Stimulated activated CD4-positive, alpha-beta T cell treated with anti-CD3 and anti-CD28 coated beads, Interleukin-1b, Interleukin-23, amount 100 ng/mL, for 1 hour (primary cell): ENCODE measurements at places on chromosomes 2 and 18.

GRCh38 chr2:217933617-217933993 is 69.2 kb downstream of the TNS1 start:
- no peak for DNase-seq

GRCh38 chr2:25279091-25279651 is 62.6 kb downstream of the DNMT3A start:
- no peak for DNase-seq

DNA sequence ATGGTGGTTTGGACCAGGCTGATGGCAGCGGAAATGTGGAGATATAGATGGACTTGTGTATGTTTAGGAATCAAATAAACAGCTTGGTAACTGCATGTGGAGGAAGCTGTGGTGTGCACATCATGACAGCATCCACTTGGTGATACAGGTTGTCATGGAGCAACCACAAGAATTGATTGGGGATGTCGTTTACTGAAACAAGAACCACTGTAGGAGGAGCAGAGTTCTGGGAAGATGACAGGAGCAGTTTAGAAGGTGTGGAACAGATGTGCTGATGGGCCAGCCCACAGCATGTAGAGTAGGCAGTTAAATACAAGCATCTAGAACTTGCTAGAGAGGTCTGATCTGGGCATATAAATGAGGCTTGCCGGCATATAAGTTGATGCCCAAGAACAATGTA is 152.4 kb upstream of the SERPINE2 start:
- DNase-seq, result no peak

DNA sequence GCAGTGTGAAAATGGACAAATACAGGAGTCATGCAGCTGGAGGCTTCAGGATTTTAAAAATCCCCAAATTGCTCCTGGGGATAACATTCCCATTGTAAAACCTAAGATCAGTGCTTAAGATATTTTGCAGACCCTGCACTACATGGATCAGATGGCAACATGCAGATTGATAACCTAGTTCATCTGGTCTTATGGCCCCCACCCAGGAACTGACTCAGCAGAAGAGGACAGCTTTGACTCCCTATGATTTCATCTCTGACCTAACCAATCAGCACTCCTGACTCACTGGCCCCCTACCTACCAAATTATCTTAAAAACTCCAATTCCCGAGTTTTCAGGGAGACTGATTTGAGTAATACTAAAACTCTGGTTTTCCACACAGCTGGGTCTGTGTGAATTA is 20.0 kb downstream of the SRBD1 start:
- no peak for DNase-seq

- no peak for DNase-seq
These were observed 23.7 kb upstream of the TAF1B start for GRCh38 chr2:9819551-9819950.

GRCh38 chr2:137959166-137959565 is 5.1 kb upstream of the HNMT start:
- DNase-seq, result no peak

DNA sequence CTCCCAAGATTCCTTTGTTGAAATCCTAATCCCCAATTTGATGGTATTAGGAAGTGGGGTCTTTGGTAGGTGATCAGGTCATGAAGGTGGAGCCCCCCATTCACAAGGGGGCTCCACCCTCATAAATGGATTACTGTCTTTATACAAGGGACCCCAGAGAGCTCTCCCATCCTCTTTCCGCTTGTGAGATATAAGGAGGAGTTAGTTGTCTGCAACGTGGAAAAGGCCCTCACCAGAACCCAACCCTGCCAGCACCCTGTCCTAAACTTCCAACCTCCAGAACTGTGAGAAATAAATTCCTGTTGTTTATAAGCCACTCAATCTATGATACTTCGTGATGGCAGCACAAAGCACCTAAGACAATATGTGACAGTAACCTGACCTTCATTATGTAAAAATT is 684.1 kb upstream of the HS6ST1 start:
- no peak for DNase-seq

DNA sequence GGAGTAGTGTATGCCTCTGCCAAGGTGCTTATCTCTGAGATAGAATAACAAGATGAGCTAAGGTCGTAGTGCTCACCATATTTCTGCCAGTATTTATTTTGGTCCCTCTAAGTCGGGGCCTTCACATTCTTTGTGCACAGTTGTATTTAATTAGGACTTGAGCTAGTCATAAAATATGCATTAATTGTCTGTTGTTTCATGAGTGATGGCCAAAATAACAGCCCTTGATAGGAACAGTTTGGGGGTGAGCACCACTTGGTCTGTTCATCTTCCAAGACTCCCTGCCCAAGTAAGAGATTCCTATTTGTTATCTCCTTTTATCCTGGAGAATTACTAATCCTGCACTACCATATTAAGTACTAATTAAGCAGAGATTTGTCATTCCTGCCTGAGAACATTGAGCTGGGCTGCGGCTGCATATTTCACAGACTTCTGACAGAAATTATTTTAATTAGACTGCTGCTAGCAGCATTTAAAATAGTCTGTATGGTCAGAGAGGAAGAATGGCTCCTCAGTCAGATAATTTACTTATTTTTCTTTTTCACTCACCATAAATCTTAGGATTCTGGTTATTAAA is 435.1 kb downstream of the MTX2 start:
- no peak for DNase-seq

DNA sequence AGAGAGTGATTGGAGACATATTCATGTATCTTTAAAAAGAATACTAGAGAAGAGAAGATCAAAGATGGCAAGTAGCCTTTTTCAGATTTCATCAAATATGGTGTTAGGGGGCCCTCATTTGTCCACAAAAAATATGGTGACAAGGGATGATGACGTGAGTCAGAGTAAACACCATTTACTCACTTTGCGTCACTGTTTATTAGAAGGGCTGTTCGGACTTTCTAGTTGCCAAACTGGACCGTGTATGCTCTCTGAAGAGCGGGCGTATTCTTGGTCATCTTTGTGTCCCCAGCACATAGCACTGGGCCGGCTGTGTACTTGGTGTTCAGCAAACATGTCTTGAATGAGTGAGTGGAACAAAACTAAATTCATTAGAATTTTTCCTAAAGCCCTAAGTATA is 37.5 kb downstream of the TTC39C start:
- no peak for DNase-seq

- no peak for DNase-seq
These were observed 356.1 kb downstream of the SS18 start for GRCh38 chr18:25734336-25734735.

GRCh38 chr2:20222769-20223406 is 2.0 kb downstream of the SDC1 start:
- DNase-seq, result no peak

DNA sequence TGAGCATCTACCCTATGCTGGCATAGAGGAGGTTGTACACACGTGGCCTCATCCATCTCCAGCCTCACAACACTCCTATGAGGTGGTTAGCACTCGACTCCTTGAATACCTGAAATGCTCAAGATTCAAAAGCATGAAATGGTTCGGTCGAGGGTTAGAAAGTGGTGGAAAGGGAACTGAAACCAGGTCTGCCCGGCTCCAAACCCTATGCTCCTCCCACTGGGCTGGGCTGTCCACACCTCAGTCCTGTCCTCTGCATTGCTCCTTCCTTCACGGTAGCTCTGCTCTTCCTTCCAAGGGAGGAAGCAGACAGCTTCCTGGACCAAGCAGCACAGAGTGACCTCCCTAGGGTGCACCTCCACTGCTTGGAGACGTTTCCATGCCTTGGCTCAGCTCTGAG is 565.2 kb upstream of the ID2 start:
- no peak for DNase-seq
